ENCODE measurements at places on chromosomes 4 and X.

DNA sequence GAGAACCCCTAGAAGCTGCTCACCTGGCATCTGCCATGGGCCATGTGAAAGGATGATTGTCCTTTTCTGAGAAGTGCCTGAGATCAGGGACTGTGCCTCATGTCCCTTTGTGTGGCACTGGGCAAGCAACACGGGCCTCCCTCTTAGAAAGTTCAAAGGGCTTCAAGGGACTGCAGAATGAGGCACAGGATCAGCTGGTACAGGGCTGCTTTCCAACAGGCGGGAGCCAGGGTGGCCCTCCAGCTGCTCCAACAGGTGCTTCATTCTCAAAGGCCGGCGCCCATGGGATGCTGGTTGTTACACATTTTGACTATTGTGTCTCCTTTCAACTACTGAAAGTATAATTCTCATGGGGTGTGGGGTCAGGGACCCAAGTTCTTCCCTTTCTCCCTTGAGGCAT, 114.7 kb downstream of the ENPP6 start:
- no peak for DNase-seq

DNA sequence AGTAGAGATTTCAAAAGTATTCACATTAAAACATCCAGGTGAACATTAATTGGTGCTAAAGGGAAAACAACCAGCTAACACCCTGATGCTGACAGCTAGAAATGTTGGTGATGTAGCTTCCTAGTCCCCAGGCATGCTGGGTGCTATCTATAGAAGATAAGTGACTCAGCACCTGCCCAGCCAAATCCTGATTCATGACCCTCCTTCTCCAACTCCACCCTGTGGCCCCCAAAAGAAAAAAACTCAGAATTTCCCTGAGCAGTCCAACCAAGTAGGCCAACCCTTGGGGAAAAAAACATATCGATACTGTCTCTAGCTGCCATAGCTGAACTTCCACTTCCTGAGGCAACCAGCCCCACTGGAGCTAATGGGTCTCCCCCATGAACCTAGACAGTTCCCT, 197.6 kb upstream of the KLF3 start:
- DNase-seq, result no peak

DNA sequence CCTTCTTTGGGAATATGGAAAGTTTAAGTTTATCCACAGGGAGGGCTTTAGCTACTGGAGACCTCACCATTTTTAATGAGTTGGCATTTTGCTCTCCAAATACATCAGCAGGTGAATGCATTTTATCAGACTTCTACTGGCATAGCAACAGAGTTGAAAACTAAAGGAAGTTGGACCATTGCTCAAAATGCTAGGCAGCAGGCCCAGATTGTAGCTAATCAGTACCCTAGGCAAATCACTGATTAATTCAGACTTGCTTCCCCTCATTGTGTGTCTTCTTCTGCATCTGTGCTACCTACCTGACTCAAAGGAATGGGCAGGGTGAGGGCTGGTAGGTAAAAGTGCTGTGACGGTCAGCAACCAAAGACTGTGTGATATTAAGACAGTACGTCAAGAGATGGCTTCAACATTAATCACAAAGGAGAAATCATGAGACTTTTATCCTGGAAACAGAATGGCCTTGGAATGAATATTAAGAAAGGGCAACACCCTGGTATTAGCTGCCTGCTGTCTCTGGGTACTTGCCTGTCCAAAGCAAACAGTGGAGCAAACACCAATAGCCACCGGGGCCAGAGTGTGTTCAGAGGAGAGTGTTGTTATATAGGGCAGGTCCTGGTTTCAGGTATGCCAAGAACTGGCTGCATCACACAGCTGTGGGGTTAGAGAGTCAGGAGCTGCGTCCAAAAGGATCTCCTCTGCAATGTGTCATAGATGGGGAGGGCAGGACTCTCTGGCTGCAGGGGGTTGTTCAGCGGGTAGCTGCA, 17.1 kb upstream of the SMIM20 start:
- no peak for DNase-seq

DNA sequence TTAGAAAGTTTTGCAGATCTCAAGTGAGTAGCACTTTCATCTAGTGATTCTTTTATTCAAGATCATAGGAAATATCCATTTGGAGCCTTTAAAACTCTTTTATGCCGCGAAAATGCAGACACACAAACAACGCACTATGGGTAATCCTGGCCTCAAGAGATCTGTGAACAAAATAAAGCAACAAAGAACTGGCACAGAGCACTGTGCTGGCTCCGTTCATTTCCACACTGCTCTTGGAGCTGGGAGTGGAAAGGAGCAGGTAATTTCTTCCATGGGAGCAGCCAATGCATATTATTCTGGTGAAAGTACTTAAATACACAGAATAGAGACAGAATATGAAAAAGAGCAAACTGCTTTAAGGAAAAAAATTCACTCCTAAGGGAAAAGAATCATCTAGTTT, 172.7 kb upstream of the FRG1 start:
- DNase-seq, result no peak

DNA sequence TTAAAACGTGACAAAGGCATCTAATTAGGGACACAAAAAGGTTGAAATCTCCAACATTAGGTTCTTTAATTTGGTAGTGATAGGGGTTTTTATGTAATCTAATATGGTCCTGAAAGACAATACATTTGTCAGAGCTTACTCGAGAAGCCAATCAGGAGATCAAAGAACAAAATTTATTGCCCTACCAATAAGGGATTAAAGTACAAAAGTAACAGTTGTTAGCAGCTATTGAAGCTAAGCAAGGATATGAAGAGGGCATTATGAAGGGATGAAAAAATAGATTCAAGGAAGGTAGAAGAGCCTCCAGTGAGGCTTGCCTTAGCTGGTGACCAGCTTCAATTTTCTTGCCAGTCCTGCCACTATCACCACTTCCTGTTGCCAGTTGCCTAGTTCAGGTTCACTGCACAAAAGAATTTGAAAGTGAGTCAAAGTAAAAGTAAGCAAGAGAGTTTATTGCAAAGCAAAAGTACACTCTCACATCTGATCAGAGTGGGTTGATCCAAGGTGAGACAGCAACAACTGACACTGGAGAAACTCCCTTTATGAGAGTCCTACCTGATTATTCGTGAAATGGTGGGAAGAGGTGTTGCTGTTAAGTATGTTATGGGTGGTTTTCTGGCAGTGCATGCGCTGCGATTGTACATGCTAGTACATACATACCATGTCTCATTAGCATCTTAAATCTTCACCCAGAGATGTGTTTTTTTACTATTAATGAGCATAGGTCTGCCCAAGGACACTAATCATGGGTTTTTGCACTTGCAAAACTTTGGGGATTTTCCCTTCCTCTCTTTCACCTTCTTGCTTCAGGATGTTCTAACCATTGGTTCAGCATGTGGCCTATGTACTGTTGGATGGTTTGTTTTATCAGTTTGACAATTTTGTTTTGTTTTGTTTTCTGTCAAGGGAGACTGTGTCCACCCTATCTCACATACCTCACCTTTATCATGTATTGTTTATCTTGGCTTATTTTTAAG, 263.2 kb upstream of the ITM2A start:
- DNase-seq, result no peak

DNA sequence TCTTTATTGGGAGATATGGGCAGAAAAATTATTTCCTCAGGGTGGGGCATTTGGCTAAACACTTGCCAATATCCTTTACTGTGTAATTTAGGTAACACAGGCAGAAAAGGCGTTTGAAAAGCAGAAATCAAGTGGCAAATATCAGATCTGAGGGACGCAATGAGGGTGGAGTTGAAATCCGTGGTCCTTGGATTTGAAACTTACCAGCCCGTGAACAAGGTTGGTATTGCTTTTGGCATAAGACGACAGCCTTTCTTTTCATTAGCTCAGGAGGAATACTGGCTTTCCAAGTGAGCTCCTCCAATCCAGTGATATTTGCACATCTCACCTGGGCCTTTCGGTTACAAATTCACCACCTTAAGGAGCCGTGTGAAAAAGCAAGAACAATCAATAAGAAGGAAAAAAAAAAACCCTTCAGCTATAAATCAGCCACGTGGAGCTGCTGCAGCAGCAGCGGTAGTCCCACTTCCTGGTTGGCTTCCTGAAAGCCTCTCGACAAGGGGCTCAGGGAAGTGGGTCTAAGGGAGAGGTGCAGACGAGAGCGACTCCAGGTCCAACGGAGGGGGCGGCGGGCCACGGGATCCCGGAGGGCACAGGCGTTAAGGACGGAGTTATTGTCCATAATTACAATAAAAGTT, 734 bp upstream of the GALNT7 start:
- DNase-seq, result peak; percentile 69

DNA sequence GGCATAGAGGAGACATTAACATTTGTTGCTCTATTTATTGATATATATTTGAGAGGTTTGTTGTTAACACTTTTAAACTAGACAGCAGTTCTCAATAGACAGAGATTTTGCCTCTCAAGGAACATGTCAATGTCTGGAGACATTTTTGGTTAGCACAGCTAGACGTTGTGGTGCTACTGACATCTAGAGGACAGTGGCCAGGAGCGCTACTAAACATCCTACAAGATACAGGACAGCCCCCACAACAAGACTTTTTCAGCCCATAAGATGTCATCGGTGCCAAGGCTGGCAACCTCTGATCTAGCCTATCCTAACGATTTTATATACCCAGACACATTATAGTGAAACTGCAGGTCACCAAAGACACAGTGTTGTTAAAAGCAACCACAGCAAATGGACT, 18.4 kb upstream of the CTSO start:
- DNase-seq, result peak; percentile 27

GRCh38 chrX:123086768-123087167, 97.3 kb upstream of the GRIA3 start:
- no peak for DNase-seq

DNA sequence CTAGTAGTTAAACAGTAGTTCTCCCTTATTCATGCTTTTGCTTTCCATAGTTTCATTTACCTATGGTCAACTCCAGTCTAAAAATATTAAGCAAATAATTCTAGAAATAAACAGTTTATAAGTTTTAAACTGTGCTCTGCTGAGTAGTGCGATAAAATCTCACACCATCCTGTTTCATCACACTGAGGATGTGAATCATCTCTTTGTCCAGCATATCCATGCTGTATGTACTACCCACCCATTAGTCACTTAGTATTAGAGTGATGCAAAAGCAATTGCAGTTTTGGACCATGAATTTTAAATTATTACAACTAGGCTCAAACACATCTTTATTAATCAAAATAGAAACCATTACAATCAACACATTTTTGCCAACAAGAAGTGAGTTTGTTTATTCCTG, 187.4 kb downstream of the TEX13C start:
- no peak for DNase-seq

- no peak for DNase-seq
Observed at GRCh38 chrX:97639526-97639925, 755.8 kb downstream of the RPA4 start.

DNA sequence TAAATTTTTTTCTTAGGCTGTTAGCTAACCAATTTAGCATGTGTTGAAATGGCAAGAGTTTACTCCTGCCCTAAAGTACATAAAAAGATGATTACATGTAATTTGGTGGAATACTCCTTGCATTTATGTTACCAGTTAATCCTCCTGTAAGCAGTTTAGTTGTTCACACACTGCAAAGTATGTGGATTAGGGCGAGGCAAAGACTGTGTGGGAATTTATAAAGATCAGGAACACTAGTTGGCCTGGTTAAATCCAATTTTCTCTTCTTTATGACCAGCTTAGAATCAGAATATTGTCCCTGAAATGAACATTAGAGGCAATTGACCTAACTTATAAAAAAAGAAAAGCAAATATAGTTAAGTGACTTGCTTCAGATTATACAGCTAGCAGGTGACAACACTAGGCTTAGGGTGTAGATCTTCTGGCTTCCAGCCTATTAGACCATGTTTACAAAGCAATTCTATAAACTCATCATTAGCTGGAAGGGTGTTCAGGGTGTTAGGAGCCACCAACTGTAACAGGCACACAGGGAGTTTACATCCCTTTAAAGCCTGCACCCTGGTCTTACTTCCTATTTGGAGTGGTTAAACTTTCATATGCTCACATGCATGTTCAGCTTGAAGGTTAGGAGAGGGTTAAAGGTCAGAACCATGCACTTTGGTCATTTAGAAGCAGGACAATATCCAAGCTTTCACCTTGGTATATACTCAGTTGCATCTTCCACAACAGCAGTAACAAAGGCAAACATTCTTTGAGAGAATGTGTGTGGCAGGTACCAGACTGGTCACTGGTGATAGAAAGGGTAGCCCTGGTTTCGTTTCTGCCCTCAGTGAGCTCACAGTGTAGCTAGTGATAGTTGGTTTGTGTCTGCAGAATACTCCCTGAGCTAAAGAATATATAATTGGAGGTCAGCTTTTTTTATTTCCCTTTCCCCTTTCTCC, 72.6 kb downstream of the GC start:
- no peak for DNase-seq

- DNase-seq, result no peak
Observed at GRCh38 chrX:2595258-2595657, 94.5 kb upstream of the DHRSX start.

- DNase-seq, result no peak
Observed at GRCh38 chrX:136866337-136867095, 14.0 kb downstream of the RBMX start.

- DNase-seq, result no peak
Observed at GRCh38 chr4:159400558-159401225, 297.8 kb downstream of the RAPGEF2 start.

DNA sequence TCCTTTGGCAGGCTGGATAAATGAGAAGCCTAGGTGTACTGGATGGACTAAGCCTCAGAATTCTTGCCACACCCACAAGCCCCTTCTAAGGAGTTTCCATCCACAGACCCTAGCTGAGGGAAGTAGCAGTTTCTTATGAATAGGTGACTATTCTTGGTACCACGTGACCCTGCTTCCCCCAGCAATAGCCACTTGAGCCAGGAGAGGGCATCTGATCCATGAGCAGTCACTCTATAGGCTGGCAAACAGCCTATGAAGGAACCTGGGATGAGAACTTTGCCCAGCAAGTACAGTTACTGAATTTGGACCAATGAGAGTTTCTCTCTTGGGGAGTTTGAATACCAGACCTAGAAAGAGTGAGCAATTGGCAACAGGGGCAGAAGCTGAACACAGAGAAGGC, 84.0 kb downstream of the RTL9 start:
- DNase-seq, result peak; percentile 57

- DNase-seq, result no peak
Observed at GRCh38 chr4:75654905-75655304, 18.3 kb downstream of the G3BP2 start.

DNA sequence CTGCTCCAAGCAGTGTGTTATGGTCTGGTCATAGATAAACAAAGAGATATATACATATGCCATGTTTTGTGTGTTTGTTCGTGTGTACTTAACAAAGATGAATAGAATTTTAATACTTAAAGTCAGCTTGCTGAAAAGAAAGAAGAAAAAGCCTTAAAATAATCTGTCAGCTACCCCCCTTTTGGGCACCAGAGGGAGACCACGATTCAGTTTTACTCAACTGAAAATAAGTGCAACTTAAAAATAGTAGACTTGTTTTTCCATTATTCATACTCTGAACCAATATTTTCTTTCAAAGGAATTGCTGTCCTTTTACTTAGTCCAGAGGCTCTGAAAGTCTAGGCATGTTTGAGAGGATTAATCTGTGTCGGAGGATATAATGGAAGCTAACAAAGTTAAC, 181.7 kb upstream of the AGTR2 start:
- DNase-seq, result no peak

DNA sequence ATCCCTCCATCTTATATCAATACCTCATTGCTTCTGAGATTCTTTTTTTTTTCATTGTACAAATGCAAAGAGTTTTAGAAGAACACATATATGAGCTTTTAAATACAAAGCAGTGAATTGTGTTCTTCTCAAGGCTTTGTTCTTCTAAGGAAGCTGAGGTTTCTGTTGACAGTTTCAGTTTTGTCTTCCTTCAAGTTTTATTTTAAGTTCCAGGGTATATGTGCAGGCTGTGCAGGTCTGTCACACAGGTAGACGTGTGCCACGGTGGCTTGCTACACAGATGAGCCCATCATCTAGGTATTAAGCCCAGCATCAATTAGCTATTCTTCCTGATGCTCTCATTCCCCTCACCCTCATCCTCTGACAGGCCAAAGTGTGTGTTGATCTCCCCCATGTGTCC, 201.2 kb upstream of the DIPK2B start:
- no peak for DNase-seq

Measured in Caco-2 (cell line).